ENCODE measurements at places on chromosomes 7 and 10.
A peak's percentile ranks its signal among the peaks of the same experiment; 100 is the strongest.

DNA sequence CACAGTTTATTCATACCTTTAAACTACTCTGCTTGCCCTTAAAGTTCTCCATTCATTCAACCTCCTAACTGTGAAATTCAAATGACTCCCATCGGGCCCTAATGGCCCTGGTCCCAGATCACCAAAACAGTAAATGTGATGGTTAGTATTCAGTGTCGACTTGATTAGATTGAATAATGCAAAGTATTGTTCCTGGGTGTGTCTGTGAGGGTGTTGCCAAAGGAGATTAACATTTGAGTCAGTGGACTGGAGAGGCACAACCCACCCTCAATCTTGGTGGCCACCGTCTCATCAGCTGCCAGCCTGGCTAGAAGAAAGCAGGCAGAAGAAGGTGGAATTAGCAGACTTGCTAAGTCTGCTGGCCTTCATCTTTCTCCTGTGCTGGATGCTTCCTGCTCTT is 80.1 kb upstream of the PLXNA4 start:
- DNase-seq: no peak

DNA sequence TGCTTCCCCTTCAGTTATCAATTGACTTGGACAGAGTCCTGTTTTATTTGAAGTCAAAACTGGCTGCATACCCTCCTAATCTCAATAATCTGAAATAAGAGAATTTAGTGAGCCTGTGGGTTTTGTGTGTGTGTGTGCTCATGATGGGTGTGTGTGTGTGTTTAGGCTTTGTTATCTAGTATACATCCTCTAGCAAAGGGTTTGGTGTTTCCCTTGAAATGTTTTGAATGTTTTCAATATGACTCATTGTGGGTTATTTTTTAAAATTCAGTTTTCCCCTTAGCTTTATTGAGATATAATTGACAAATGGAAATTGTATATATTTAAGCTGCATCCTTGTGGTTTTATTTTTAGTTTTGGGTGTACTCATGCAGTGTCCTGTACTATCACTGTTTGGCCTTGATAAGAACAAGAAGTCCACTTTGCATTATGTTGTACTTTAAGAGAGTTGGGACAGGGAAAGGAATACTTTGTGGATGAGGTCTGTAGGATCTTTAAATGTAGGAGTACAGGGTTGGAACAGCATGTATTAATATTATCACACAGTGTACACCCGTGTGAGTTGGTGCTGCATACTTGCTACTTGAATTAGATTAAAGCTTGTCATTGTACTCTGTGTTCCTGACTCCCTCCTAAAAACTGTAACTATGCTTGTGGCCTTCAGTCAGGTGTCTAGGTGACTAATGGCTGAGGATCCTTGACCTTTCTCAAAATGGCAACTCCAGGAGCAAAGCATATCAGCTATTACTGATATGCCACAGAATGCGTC is 58.3 kb downstream of the VCL start:
- DNase-seq: no peak

GRCh38 chr10:67935223-67935622 is 50.8 kb downstream of the SIRT1 start:
- DNase-seq: no peak

DNA sequence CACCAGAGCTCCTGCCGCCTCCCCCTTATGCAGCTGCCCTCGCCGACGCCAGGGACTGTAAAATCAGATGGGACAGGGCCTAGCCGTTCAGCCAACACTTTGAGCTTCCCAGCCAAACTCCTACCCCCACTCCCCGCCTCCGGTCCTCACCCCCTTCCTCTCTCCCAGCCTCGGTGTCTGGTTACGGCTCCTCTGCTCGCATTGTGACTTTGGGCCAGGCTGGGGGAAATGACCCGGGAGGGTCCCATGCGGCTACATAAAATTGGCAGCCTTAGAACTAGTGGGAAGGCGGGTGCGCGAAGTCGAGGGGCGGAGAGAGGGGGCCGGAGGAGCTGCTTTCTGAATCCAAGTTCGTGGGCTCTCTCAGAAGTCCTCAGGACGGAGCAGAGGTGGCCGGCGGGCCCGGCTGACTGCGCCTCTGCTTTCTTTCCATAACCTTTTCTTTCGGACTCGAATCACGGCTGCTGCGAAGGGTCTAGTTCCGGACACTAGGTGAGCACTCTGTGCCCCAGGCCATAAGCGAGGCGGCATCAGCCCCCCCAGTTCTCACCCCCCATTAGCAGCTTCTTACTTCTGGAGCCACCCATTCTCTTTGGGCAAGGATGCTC is at the start of gene KAZALD1:
Gene KAZALD1, plus strand, starts transcription at position 366 of the 608 bp plus-strand sequence. CDS start 604 bp downstream, outside the sequence.
- DNase-seq: peak; percentile 72

DNA sequence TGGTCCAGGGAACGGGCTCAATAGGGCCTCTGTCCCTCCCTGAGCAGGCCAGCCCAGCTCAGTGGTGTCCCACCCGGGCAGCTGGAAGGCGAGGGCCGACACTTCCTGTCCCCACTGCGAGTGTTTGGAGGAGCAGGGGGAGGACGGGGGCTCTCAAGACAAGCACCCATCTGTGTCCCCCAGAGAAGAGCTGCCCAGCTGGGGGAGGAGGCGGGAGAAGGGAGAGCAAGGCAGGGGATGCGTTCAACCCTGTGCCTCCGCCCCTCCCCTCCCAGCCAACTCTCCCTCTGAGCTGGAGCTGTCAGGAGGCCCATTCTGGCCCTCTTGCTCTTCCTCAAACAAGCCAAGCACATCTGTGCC is 35.7 kb downstream of the ZCCHC24 start:
- DNase-seq: no peak

GRCh38 chr7:110573862-110574528 is 516.9 kb upstream of the LRRN3 start:
- DNase-seq: peak; percentile 1

DNA sequence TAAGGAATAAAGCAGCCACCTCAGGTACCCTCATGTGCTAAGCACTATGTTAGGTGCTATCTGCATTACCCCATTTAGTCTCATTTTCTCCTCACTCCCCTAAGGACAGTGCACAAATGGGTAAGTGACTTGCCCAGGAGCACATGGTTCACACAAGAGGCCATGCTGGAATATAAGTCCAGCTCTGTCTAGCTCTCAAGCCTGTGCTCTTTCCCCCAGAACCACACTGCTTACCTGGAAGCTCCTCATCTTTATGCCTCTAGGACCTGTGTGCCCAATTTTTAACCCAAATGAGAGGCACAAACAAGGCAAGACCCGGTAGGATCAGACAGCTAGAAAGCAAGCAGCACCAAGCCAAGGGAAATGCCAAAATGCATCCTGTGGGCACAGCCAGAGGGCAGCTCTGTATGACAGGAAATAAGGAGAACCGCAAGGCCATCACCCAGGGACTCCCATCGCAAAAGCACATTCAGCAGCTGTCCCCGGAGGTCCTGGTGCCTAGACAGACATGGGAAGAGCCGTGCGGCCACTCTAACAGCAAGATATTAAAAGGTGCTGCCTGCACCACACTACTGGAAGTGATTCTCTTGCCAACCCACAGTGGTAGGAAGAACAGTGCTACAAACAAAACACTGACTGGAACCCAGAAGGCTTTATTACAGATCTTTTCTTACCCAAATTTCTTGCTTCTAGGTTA is 88.1 kb downstream of the GSAP start:
- no peak for DNase-seq

DNA sequence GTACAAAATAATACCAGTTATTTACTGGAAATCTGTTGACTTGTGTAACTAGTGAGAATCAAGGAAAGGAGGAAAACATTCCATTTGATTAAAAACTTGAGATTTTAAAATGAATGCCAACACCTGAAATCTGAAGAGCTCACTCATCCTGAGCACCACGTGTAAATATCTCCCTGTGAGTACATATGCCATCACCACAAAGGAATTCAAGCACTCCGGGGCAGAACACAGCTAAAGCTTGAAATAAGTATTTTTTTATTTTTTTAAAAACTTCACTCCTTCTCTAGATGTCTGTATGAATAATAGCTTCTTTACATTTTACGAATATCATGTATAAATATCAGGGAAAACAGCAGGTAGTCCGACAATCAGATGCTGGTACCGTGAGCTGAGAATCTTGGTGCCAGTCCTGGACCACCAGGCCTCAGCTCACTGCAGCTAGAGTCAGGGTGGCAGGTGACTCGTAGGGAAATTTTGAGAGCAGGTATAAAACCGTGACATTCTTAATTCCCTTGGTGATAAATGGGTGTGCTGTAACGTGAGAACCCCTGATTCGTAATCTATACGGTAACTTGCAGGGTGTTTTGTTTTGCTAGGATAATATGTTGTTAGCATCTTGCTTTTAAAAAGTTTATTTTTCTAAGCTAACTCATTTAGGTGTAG is 12.7 kb downstream of the LMTK2 start:
- DNase-seq: peak; percentile 21

DNA sequence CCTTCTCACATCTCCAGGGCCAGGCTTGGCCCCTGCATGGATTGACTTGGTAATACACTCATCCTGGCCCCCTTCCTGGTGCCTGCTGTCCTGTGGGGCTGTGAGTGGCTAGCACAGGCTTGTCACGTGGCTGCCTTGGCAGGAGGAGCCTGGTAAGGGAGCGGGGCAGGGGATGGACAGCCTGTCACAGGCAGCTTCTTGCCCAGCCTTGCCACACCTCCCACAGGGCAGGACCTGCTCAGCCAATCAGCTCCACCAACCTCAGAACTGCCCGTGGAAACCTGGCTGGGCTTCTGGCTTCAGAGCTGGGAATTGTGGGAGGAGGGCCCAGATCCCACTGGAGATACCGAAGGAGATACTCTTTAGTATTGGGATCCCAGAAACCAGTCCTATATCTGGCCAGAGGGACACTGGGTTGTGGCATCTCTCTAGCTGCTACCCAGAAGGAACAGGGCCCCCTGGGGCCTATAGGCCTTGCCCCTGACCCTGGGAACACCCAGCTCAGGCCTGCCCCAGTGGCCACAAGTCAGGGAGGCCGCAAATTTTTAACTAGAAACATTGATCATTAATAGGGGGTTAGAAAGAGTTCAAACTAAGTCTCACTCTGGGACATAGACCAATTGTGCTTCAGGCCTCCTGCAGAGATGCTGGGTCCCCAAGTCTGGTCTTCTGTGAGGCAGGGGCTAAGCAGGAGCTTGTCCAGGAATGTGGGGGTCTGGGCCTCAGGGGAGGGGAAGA is at the start of gene HOGA1:
Gene HOGA1, plus strand, starts transcription at position 330 of the 738 bp plus-strand sequence. Its CDS starts 315 bp downstream, at position 645.
- DNase-seq: peak; percentile 65

DNA sequence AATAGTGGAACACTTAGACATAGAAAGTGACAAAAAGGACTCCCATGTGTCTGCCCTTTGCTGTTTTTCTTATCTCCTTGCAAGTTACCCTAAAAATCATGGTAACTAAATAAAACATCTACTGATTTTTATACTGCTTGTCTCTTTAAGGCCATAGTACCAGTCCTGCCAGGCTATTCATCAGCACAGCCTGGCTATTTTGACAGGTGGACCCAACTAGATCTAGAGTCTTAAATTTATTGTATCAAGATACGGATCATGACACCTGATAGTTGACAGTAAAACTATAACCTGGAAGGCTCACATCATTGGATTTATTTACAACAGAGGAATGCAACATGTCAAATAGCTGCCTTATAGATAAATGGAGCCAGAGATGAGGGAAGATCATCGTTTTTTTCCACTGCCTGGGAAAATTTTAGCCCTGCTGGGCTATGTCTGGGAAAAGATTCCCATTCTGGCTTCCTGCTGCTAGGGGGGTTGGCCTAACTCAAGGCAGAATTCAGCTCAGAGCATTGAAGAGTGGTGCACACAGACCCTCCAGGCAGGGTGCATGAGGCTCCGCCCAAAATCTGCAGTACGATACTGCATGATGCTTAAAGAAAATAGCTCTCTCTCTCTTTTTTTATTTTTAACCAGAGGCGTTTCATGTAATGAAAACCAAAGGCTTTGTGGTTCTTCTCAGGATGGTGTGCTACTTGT is 292.0 kb upstream of the FZD8 start:
- DNase-seq: no peak

GRCh38 chr10:18104223-18104872 is 35.9 kb upstream of the CACNB2 start:
- peak; percentile 10 for DNase-seq

- no peak for DNase-seq
Measured at GRCh38 chr7:27173956-27174873, at the start of gene HOXA10. HOXA10 (minus strand) TSS chr7:27174320; CDS start chr7:27174306, 14 bp downstream.

GRCh38 chr10:131808370-131808930 is 92.4 kb upstream of the PPP2R2D start:
- no peak for DNase-seq

GRCh38 chr7:867001-867405 is 9.4 kb upstream of the GET4 start:
- DNase-seq: peak; percentile 55

DNA sequence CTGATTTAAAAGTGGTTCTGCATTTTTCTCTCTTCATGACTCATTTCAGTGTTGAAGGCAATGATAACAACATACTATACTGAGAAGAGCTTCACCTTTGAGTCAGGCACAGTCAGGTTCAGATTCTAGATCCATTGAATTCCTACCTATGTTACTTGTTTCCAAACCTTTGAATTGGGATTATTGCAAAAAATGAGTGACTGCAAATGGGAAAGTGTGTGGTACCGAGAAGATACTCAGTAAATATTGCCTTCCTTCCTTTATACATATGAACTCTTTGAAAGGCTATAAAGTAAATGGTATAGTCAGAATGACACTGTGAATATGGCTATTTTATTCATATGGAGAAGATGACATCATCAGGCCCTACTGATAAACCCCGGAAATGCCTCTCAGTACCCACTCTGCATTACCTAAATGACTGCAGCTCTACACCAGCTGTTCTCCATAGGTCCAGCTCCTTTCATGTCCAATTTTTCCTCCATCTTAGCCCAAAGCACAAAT is 66.7 kb upstream of the FGL2 start:
- no peak for DNase-seq

DNA sequence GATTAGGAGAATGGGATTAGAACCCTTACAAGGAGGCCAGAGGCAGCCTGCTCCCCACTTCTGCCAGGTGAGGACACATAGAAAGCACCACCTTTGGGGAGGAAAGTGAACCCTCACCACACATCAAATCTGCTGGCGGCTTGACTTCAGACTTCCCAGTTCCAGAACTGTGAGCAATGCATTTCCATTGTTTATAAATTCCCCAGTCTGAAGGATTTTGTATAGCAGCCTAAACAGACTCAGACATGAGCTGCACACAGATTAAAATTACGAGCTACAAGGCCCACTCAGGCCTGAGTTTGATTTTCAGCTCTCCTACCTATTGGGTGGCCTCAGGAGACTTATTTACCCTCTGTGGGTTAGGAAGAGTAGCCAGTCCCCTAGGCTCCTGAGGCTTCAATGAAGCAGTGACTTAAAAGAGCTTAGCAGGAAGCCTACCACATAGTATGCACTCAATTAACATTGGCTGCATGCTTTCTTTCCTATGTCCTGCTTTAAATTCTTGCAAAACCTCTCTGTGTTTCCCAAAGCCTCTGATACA is 350.7 kb upstream of the ZMIZ1 start:
- no peak for DNase-seq

- no peak for DNase-seq
Measured at GRCh38 chr7:91156316-91157185, 107.7 kb upstream of the FZD1 start.

GRCh38 chr7:101411508-101411874 is 48.8 kb downstream of the COL26A1 start:
- no peak for DNase-seq

DNA sequence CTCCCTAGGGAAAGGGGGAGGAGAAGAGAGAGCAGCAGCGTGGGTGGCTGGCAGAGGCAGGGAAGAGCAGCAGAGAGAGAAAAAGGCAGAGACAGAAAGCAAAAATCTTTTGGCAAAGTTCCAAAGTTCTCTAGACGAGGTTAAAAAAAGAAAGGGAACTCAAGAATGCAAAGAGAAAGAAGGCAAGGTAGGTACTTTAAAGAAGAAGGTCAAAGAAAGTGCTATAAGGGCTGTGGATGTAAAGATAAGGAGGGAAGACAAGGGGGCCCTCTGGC is 20.2 kb upstream of the OPTN start:
- no peak for DNase-seq

All from fibroblast of the conjunctiva (primary cell).